Right hindlimb (tissue), 1 donor: ENCODE measurements at places on chromosomes 6 and 20.

GRCh38 chr20:53097371-53097770, 125.2 kb downstream of the TSHZ2 start:
- peak; percentile 62 for DNase-seq

DNA sequence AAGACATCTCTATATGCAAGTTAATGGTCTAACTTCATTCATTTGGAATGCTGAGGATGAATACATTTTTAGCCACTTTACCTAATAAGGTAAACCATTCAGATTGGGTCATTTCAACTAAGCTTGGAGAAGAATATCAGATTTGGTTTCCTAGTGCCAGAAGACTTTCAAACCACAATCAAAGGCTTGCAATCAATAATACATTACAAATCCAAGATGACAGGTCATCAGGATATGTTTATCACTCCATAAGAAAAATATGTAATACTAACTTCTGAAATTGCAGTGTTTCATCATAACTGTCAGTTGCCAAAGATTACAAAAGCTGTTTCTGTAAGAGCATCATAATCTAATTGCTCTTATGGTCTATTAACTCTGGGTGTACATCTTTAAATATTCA, 654.0 kb downstream of the COL12A1 start:
- DNase-seq: no peak

GRCh38 chr20:23397961-23398360, 23.3 kb downstream of the NAPB start:
- DNase-seq: no peak

GRCh38 chr20:18625907-18626655, 38.2 kb downstream of the DTD1 start:
- no peak for DNase-seq

DNA sequence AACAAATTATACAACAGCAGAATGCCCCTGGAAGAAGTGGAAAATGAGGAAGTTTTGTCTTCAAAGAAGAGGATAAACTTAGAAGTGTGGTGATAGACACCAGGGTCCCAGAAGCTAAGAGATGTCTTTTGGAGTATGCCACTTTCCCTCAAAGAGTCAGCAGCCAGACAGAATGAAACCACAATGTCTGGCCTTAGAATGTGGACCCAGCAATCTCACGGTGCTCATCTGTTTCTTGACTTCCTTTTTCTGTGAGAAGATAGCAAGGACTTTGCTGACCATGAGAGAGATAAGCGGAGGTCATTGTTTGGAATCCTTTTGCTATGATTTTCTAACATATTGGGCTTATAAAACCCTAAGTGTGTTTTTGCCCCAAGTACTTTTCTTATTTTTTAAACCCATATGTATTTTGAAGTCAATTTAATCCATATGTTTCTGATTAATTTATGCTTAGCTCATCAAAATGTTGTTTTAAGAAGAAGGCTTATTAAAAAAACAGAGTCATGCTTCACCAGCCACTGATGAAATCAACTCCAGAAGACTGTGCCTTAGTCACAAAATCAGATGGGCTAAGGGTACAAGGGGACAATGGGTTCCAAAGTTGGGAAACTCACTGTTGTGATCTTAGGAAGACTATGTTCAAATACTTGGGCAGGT, 451.2 kb upstream of the JAG1 start:
- no peak for DNase-seq

DNA sequence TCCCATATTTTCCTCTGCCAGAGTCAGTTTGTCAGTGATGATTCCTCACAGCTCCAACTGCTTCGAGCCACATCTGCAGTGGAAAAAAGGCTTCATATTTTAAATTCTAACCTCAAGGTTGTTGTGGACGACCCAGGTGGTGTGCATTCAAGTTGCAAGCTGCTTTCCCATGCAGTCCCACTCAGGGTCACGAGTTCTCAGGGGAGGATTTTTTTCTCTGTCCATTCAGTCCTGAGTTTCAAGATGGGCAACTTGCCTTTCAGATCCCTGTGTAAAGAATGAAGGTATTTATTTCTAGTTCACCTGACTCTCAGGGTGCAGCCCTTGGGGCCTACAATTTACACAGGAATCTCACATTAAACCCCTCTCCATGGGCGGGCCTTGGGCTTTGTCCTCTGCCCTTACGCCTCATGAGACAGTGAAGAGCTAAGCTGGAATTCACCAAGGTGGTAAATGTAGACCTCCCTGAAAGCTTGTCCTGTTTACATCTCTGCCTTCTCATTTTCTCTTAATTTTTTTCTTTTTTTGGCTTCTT, 65.9 kb downstream of the TPD52L1 start:
- DNase-seq: no peak

DNA sequence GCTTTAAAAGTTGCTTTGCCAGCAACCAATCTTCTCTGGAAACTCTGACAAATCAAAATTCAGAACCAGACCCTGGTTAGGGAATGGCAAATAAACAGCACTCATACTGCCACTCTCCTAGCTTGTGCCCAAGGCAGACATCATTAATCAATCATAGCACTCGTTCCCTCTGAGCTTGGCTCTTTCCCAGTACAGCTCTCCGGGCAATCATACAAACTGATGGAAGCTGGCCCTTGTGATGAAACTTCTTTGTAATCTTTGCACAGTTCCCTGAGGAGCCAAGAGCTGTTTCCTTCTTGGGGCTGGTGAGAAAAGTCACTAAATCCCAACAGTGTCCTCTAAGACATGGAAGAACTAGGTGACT, 34.7 kb downstream of the KIAA1755 start:
- DNase-seq: no peak

DNA sequence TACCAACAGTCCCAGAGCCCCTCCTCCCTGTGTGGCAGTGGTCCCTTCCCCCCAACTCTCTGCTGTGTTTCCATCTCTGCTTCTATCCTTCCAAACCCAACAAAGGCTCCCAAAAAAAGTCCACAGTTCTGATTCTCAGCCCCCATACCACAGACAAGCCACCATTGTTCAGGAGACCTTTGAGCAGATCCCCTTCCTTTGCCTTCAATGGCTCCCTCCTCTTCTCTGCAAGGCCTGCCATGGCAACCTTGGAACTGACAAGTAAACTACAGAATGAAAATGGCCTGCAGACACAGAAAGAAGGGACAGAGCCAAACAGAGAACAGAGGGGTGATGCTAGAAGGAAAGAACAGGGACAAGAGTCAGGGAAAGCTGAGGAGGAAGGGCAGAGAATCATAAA, 23.2 kb downstream of the OR2H2 start:
- DNase-seq: no peak

DNA sequence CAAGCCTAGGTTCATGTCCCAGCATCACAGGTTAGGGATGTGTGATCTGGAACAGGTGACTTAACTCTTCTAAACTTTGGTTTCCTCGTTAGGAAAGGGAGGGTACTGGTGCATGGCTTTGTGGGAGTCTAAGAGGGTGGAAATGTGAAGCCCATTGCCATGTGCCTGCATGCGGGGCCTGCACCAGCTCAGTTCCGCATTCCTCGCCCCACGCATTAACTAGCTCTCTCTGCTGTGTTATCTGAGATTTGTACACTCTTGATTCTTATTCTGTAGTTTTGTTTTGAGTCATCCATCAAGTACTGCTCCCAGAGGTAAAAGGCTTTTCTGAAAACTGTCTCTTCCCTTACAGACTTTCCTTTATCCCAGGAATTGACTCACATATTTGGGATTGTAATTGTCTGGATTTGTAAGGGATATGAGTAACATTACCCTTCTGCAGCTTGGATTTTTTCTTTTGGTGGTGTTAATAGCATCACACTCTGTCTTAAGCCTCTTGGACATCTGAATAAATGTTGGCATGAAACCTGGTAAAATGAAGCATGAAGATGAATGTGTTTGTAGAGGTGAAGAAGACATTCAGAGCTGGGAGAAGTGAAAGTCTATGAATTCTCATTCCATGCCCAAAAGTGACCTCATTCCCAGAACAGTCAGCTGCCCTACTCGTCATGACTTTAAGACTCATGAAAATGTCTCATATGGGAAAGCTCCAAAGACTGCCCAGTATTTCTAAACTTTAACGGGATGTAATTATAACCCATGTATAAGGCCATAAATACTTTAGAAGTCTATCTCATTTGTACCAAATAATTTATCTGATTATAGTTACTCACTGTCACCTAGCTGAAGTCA, 357.3 kb downstream of the FOXA2 start:
- no peak for DNase-seq
